ENCODE measurements at places on chromosomes 5 and 9.
A peak's percentile ranks its signal among the peaks of the same experiment; 100 is the strongest.

GRCh38 chr5:173743641-173744343 lies 127.3 kb upstream of the BOD1 start:
- DNase-seq: no peak

DNA sequence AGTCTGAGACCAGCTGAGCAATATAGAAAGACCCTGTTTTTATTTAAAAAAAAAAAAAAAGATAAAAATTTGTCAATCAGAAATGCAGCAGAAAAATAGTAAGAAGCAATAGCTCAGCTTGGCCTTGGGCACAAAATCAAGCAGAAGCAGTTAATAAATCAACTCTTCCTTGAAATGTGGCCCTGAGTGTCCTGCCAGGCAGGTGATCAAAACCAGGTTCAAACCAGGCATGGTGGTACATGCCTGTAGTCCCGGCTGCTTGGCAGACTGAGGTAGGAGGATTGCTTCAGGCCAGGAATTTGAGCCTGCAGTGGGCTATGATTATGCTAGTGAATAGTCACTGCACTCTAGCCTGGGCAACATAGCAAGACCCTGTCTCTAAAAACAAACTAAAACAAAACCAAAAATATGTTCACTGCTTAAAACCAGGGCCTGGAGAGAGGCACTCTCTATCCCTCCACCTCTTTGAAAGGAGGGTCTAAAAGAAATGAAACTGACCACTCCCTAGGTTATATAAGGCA lies 27.9 kb upstream of the KLF9 start:
- DNase-seq: no peak

GRCh38 chr5:73256012-73256411 lies 83.0 kb downstream of the TMEM174 start:
- DNase-seq: no peak

DNA sequence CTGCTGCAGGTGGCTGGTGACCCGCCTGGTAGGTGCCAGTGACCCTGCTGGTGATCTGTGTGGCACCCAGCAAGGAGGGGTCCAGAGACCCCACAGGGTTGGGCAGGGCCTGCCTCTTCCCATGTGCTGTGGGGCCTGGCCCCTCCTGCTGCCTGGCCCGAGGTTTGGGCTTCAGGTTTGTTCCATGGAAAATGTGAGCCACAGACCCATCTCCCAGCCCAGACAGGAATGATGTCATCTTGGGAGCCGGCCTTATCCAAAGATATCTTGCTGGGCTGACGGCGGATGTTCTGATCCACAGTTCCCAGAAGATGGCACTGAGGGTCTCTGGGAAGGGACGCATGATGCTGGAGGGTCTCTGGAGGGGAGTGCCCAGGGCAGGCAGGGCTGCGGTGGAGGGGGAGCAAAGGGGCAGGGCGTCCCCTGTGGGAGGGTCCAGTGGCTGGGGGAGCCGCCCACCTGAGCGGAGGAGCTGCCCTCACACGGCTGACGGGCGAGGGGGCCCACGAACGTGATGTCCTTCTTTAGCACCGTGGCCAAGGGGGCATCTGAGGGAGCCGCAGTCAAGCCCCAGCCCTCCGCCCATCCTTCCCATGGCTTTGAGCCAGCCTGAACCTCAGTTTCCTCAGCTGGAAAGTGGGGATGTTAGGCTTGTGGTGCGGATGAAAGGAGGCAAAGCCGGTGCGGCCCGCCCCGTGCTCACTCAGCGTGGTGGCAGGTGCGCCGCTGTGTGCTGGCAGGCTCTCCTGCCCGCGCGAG lies 68.1 kb downstream of the COL5A1 start:
- DNase-seq: no peak

DNA sequence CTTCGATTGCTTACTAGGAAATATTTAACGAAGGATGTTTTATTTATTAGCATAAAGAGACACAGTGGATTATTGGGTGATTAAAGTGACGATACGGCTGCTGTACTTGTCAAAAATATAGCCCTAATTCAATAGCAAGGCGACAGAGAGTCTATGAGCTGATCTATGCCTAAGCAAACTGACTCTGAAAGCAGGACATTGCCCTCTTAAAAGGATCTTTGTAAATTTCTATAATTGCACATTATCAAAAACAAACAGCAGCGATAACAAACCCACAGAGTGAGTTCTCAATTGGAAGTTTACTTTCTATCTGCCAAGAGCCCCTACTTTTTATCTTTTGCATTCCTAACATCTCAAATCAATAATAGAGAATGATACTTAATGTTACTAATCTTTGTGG lies 31.4 kb downstream of the TLX3 start:
- DNase-seq: no peak

GRCh38 chr5:25128606-25129005 lies 483.8 kb upstream of the CDH10 start:
- DNase-seq: no peak

DNA sequence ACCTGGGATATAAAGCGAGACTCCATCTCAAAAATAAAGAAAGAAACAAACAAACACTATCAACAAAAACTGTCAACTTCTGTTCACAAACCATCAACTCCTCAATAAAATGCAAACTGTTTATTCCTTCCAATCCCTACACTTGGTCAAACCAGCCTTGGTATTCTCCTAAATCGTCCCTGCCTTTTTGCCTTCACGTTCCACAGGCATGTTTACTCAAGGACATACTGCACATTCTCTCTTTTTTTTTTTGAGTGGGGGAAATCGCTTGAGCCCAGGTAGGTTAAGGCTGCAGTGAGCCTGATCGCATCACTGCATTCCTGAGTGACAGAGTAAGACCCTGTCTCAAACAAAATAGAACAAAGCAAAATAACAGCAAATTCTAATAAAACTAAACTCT lies 13.0 kb downstream of the UBAP2 start:
- DNase-seq: no peak

GRCh38 chr5:66406761-66407336 lies 189.3 kb upstream of the MAST4 start:
- no peak for DNase-seq

DNA sequence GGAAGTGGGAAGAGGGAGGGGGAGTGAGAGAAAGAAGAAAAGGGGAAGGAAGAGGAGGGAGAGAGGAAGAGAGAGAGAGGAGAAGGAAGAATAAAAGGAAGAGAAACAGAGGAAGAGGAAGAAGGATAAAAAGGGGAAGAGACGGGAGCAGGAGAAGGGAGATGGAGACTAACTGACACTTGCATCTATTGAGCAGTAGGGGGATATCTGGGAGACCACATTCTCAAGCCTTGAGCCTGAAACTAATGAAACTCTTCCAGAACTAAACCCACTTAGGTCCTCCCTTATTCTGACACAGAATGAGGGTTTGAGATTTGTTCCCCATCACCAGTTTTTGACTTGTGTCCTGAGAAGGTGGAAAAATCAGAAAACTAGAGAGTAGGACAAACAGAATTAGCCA lies 533.3 kb downstream of the CDH12 start:
- no peak for DNase-seq

- no peak for DNase-seq
Observed at GRCh38 chr5:16909464-16909863, 26.6 kb downstream of the MYO10 start.

DNA sequence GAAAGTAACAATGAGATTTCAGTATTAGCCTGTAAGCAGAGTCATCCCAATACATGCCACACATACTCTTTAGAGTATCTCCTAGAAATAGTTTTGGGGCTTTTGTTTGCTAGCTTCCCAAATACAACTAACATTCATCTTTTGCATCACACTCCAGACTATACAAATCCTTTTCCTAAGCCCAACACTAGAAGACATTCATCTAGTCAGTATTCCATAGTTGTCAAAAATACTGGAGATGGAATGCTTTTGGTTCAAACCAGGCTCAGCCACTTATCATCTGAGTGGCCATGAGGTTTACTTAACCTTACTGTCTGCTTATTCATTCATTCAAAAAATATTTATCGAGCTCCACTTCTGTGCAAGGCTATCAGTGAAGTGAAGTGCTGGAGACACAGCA lies 205.1 kb upstream of the SGCD start:
- DNase-seq: no peak

DNA sequence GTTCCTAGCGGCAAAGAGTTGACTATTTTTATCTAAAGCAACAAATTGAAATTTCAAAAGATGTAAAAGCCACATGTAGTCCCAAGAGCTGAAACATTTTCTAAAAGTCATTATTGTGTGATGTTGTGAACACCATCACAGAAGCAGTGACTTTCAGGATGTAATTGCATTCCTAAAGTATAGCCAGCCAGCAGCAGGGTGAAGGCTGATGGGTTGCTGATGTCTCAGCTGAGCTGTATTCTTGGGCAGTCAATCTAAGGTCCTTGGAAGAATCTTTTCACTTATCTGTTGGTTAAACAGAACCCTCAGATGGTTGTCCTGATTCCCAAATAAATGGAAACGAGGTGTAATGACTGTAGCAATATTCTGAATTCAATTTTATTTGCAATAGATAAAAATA lies 237.4 kb upstream of the WWC1 start:
- DNase-seq: no peak

- no peak for DNase-seq
Observed at GRCh38 chr5:100517301-100517974, 17.7 kb upstream of the FAM174A start.

DNA sequence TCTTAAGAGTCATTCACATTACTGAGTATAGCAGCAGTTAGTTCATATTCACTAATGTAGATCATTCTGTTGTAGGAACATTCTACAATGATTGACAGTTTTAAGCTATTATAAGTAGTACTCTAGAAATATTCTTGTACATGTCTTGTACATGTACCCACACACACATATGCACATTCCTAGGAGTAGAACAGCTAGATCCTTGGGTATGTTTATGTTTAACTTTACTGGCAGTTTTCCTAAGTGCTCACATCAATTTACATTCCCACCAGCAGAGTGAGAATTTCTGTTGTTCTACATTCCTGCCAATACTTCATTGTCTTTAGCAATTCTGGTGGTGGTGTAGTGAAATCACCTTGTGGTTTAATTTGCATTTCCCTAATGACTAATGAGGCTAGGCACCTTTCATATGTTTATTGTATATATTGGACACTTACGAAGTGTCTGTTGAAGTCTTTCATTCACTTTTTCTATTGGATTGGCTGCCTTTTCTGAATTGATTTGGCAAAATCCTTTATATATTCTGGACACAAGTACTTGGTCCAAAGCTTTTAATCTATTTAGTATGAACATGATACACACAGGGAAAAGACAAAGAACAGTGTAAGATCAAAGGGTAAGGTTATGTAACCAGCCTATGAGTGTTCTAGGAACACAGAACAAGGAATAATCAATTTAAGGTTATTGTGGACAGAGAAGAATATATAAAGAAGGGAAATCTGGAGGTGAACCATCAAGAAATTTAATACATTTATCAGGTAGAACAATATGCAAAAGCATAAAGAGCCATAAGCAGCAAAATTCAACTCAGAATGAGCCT lies 95.6 kb downstream of the MLLT3 start:
- no peak for DNase-seq

DNA sequence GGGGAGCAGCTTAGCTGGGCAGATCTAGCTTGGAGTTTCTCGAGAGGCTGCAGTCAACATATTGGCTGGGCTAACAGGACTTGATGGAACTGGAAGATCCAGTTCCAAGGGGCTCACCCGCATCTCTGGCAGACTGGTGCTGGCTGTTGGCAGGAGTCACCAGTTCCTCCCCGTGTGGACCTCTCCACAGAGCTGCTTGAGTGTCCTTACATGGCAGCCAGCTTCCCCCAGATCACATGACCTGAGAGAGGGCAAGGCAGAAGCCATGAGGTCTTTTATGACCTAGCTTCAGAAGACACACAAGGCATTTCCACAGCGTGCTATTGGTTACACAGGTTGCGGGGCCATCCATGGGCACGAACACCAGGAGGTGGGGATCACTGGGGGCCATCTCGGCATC lies 26.4 kb upstream of the RXRA start:
- DNase-seq: no peak

DNA sequence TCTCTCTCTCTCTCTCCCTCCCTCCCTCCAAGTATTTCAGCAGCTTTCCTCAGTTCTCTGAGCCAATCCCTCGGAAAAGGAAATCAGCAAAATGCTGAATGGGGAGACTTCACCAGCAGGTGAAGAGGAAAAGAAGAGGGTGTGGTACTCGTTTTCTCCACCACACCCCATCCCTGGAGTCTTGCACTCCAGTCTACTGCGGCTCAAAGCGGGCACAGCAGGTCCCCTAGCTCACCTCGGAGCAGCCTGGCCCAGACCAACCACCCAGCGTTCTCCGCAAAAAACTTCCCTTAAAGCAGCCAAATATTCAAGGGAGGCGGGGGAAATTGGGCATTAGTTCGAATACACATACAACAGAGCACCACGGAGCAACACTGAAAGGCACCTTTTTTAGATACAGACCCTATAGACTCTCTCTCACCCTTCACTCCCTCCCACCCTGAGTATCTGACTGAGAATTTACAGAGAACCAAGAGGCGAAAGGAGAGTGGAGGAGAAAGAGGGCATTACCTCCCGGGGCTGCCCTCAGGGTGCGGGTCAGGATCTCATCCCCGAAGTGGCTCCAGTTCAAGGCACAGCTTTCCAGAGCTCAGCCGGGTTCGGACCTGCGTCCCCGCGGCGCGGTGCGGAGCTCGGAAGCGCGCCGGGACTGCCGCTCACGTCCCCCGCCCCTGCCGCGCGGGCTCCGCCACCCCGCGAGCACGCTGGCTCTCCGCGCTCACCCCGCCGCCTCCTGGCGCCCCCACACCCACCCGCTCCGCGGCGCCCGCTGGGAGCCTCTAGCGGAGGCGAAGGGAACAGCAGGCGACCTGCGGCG lies 1638.5 kb upstream of the C9orf72 start:
- DNase-seq: peak; percentile 31

DNA sequence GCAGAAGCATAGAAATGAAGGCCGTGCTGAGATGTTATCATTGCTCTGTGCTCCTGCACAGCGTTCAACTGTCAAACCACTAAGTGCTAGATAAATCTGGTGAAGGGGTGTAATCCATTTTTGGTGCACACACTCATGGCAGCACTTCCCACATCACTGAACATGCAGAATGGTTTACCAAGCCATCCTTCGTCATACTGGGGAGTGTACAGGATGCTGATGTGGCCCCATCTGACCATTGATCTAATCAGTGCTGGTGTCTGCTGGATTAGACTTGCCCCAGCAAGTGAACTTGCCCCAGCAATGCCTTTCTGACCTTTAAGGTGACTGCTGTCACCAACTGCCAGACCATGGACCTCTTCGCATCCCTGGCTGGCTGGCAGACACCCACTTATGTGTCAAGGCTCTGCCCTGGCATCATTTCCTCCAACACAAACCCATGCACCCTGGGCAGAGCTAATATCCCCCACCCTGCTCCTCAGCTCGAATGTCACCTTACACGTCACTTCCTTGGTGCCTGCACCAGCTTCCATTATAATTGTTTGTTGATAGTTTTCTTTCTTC lies 4.2 kb upstream of the SEMA4D start:
- DNase-seq: no peak

- no peak for DNase-seq
Observed at GRCh38 chr9:86697999-86698398, 249.3 kb downstream of the GAS1 start.

Measured in activated T-cell treated with anti-CD3 and anti-CD28 coated beads for 24 hours (primary cell).